Left lobe of liver (tissue), 2 donors: ENCODE measurements at places on chromosomes 7 and 10. TPM values are rescaled to one million over a fixed set of nuclear protein-coding genes. Genes with fewer than 3 reads are reported as not detected.

DNA sequence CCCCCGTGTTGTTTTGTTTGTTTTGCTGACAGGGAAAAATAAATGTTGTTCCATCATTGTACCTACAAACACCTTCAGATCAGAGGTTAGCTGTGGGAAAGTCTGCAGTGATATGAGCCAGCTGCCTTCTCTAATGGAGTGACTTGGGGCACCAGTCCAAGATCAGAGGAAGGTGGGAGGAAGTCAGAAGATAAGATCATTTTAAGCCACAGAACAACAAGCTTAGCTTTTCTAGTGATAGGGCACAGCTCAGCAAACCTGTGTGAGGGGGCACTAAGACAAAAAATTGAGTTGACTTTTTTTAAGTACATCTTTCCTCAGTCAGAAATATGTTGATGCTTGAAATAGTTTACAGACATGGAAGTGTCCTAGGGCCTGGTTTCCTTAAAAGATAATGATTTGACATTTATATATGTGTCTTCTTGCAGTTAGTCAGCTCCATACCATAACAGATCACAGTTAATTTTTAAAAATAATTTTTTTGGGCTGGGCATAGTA, 240.3 kb upstream of the KAT6B start:
- no peak for DNase-seq

- DNase-seq, result no peak
These were observed 734.8 kb downstream of the TNS3 start for GRCh38 chr7:46847126-46847525.

DNA sequence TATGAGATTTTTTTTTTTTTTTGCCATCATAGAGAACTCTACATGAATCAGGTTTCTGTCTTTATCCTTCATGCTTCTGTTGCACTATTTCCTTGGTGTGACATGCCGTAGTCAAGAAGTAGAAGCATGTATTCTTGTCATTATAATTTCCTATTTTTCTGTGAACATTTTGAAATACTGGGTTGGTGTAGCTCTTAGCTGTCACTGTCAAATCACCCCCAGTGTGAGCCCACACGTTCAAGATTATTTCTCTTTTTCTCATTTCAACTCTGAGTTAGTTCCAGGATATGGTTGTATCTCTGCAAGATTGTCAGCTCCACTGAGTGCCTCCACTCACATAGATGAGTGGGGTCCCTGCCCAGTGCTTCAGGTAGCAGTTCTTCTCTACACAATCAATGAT, 209.5 kb downstream of the NRG3 start:
- no peak for DNase-seq

The FKBP14 gene
- 4.9 TPM for total RNA-seq

DNA sequence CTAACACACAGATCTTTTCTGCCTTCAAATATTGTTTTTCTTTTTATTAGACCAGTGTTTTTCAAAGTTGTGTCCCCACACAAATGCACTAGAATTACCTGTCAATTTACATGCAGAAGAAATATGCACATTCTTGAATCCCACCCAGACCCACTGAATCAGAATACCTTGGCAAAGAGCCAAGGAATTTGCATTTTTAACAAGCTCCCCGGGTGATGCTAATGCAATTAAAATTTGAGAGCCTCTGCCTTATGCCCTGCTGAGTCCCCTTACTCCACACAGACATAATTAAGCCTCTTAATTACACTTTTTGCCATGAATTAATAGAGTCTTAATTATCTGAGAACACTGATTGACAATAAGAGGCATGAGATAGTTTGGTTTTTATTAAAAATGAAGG, 201.2 kb upstream of the GRB10 start:
- DNase-seq, result no peak

The ANKRD61 gene
- not detected for total RNA-seq

The NPSR1 gene
- total RNA-seq, result not detected

- DNase-seq, result no peak
These were observed 35.5 kb downstream of the IKZF1 start for GRCh38 chr7:50339990-50340500.

DNA sequence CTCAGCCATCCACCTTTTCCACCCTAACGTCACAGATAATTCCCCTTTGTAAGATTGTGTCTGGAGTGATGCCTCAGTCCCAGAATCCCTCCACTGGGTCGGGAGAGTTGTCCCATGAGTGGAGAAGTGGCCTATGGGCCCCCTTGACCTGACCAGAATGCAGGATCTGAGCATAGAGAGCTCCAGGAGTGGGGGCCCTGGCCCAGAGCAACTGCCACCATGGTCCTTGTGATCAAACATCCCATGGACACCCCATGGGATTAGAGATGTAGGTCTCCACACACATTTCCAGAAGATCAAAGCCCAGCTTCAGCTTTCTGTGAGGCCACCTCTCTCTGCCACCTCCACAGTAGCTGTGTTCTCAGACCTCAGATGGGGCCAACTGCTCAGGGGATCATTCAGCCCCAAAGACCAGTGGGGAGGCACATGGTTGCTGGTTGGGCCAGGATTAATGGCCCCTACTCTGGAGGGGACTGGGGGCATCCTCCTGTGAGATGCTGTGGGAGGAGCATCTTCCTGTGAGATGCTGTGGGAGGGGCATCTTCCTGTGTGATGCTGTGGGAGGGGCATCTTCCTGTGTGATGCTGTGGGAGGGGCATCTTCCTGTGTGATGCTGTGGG, 28.5 kb upstream of the DPYSL4 start:
- no peak for DNase-seq

The SYNPO2L gene
- not detected for total RNA-seq

The PNLIP gene
- 3.1 TPM for total RNA-seq
